HCT116 (cell line): ENCODE measurements at places on chromosomes 2 and 18. TPM values are rescaled to one million over a fixed set of nuclear protein-coding genes. Genes with fewer than 3 reads are reported as not detected.

The ERMN gene
- not detected for total RNA-seq

- DNase-seq = no peak
These were observed 66.5 kb downstream of the EPG5 start for GRCh38 chr18:45900623-45901022.

The MC2R gene
- total RNA-seq = not detected

GRCh38 chr18:55088561-55088960 is 129.3 kb upstream of the CCDC68 start:
- DNase-seq = no peak

The CDKL4 gene
- 0.27 TPM for total RNA-seq

- DNase-seq = no peak
These were observed 51.0 kb downstream of the ANKRD44 start for GRCh38 chr2:197259470-197259999.

- no peak for DNase-seq
These were observed 36.1 kb downstream of the HDLBP start for GRCh38 chr2:241279413-241279812.

GRCh38 chr2:151353995-151354394 is 3.4 kb upstream of the TNFAIP6 start:
- no peak for DNase-seq

- DNase-seq = no peak
These were observed 205.1 kb downstream of the CTIF start for GRCh38 chr18:48743886-48744285.

GRCh38 chr18:8224576-8224975 is 384.7 kb upstream of the RAB12 start:
- DNase-seq = no peak

The TMEM37 gene
- 2.3 TPM for total RNA-seq

DNA sequence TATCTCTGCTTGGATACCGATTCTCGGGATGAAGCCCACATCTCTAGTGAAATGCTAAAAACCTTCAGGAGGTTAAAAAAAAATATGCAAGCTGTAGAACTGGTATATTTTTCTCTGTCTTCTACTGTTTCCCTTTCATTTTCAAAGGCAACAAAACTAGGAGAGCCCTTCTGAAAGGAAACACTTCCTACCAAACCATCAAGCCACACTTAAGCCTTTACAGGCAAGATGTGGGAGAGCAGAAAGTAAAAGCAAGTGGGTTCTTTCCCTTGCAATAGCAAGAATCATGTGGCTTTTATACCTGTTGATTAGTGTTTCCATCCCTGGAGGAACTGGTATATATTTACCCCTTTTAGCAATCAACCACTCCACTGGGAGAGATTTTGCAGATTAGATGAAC is 147.9 kb upstream of the ACAA2 start:
- DNase-seq = no peak

The CERKL gene
- 0.66 TPM for total RNA-seq

- no peak for DNase-seq
These were observed 111.1 kb upstream of the B3GNT2 start for GRCh38 chr2:62084801-62085200.

DNA sequence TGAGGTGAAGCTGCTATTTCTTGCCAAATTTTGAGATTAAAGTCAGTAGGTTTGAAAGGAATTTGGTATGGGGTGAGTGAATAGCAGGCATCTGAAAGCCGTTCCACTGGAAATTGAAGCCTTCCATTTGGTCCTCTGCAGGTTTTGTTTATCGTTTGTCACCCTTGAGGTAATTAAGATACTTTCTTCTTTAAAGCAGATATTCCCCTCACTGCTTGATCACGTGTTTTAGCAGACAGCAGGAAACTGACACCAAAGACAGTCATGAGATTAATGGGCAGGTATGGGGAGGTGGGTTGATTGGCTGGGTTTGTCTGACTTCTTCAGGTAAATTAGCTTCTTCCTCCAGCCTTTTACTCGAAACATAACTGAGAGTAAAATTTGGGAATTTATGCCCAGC is 10.7 kb downstream of the LPIN1 start:
- DNase-seq = no peak

DNA sequence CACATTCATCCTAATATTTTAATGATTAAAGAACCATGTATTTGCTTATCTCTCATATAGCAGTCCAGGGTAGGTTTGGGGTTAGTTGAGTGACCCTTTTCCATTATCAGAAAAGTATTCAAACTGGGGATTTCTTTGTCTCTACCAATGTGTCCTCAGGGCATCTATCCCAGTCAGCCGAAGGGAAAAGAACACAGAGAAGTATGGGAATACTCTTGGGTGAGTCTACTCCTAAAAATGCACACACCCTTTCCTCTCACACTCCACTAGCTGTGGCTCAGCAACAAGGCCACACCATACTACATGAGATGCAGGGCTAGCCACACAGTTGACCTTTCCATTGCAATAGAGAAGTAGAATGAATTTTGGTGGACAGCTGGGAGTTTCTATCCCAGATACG is 114.3 kb downstream of the NXPH2 start:
- no peak for DNase-seq

DNA sequence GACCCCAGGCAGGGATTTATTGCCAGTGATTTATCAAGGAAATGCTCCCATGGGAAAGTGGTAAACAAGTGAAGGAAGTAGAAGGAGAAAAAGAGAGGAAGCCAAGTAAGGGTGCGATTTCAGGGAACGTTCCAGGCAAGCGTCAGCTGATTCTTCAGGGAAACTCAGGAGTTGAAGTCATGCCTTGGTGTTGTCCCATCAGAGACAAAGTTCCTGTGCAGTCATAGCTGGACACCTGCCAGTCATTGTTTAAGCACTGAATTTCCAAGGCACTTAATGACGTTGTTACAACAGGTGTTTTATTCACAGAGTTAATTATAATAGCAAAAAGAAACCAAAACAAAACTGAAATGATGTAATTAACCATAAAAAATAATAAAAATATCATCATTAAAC is 381.8 kb upstream of the CRIM1 start:
- DNase-seq = no peak

GRCh38 chr2:27303093-27304025 is 4.9 kb downstream of the UCN start:
- DNase-seq = peak; percentile 70

The NDUFV2 gene
- total RNA-seq = 194 TPM

GRCh38 chr2:148930046-148930775 is 55.2 kb downstream of the KIF5C start:
- no peak for DNase-seq

DNA sequence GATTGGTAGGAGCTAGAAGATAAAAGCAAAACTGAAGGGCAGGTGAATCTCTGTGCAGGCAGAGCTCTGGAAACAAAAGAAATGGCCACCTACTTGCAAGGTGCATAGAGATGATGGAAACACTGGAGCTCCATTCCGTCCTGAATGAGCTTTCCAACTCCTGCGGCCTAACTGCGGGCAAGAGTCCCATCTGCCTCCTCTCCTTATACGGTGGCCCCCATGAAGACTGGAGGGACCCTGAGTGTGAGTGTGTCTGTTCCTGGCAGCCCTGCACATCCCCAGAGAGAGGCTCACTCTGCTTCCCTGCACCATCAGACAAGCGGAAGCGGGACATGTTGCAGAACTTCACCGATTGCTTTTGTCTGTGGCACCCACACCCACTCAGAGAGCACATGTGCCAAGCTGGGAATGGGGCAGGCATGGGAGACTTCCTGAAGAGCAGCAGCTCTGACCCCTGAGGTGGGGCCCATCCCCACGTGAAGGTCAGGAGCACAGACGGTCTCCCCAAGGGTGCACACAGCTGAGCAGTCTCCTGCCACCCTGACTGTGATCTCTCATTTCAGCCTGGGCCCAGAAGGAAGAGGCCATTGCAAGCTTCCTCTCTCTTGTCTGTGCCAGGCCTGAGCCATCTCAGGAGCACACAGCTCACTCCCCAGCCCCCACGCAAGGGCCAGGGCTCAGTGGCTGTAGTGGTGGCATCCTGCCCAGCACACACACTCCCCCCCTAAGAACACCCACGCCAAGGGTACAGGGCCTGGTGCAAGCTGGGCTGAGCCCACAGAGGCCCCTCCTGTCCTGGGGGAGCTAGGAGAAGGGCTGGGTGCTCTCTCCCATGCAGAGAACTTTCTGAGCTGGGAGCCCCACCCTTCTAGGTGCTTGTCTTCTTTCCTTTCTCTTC is 75.3 kb downstream of the STPG4 start:
- no peak for DNase-seq

DNA sequence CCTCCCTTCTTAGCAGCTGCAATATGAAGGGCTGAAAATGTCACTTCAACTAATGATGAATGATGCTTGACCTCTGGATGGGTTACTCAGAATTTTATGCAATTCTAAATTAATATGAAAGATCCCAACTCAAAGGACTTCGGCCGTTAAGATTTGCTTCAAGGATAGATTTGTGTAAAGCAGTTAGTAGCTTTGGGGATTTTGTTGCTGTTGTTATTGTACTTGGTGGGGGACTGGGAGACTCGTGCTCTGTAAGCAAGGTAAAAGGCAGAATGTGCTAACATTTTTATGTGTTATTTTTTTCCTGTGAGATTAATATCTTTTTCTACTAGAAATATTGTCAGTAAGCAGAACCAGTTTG is 478.8 kb downstream of the ARHGAP15 start:
- no peak for DNase-seq

DNA sequence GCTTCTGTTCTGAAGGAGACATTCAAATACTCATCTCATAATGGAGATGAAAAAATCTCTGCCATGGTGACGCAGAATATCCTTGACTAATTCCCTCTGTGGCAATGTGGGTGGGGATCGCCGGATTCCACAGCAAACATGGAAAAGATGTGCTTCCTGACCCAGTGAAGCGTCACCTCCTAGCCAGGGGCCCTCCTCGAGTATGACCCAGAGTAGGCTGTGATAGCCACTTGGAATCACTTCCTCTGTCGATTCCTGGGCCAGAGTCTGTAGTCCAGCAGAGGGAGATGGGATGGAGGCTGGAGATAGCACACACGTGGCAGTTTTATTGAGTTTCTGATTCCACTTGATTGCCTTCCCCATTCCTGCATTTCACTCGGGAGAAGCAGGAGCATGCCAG is 36.8 kb downstream of the DRC1 start:
- DNase-seq = no peak

GRCh38 chr2:81304154-81304830 is 999.7 kb upstream of the LRRTM1 start:
- DNase-seq = peak; percentile 85

The TSGA10 gene
- 6.6 TPM for total RNA-seq

The ZNF892 gene
- 0.27 TPM for total RNA-seq

The SP140 gene
- 2.6 TPM for total RNA-seq

DNA sequence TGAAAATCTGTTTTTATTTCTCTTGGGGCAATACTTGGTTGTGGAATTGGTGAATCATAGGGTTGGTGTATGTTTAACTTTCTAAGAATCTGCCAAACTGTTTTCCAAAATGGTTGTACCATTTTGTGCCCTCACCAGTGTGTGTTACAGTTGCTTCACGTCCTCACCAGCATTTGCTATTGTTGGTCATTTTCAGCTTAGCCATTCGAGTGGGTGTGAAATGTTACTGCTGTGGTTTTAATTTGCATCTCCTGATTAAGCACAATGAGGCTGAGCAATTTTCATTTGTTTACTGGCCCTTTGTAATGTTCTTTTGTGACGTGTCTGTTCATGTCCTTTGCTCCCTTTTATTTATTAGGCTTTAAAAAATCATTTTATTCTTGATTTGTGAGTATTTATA is 49.7 kb downstream of the FOSL2 start:
- no peak for DNase-seq

GRCh38 chr2:207155516-207156444 is 10.0 kb downstream of the KLF7 start:
- no peak for DNase-seq

The PRSS56 gene
- not detected for total RNA-seq

DNA sequence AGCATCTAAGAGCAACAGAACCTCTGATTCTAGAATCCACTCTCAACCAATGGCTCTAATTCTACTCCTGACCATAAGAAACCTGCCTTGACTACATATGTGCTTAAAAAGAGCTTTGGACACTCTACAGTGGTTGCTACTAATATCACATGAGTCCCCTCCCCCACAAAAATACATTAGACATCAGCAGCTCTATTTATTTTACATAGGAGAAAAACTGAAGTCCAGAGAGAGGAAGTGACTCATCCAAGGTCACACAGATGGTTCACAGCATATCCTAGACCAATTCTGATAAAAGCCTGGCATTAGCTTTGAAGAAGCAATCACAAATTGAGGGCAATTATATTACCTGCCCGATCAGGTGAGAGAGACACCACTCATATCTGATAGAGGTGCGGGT is 49.8 kb downstream of the ALK start:
- DNase-seq = no peak
